ENCODE measurements at places on chromosomes 1 and 21.

GRCh38 chr1:223886516-223886921, 40.8 kb upstream of the TP53BP2 start:
- no peak for DNase-seq

DNA sequence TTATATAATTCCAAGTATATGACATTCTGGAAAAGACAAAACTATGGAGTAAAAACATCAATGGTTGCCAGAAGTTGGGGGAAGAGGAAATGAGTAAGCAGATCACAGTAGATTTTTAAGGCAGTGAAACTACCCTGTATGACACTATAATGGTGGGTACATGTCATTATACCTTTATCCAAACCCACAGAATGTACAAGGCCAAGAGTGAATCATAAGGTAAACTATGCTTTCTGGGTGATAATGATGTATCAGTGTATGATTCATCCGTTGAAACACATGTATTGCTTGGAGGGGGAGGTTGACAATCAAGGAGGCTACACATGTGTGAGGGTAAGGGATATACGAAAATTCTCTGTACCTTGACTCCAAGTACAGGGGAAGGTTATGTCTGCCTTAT, 862.7 kb downstream of the PLA2G4A start:
- DNase-seq, result no peak

DNA sequence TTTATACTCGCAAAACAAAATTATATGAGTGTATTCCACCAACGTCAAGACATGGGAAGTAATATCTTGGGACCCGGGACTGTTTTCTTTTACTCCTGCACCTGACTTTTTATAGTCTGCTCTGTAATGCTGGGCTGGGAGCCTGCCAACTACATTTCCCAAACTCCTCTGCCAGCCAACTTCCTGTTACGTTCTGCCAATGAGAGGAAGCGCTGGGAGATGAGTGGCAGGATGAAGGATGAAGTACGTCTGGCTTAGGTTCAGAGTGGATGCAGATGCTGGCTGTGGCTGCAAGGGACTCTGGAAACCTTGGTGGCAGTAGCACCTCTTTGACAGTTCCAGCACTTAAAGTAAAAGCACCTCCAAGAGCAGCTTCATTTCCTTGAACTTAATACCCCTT, 59.6 kb downstream of the USP24 start:
- no peak for DNase-seq

DNA sequence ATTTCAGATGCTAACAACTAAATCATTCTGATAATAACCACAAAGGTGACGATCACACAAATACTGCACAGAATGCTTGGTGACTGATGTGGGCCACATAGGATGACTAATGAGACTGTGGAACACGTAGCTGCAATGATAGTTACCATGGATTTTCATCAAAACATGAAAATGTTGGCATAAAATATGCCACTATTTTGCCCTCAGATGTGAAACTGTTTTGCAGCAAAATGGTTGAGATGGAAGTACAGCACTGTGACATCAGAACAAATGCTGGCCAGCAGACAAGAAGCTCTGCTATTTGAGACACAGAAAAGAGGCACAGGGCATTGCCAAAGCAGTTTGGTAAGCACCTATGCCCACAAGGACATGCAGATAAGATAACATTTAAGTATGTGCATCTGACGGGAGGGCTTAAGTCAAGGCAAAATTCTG, 83.8 kb downstream of the NIBAN1 start:
- DNase-seq, result no peak

DNA sequence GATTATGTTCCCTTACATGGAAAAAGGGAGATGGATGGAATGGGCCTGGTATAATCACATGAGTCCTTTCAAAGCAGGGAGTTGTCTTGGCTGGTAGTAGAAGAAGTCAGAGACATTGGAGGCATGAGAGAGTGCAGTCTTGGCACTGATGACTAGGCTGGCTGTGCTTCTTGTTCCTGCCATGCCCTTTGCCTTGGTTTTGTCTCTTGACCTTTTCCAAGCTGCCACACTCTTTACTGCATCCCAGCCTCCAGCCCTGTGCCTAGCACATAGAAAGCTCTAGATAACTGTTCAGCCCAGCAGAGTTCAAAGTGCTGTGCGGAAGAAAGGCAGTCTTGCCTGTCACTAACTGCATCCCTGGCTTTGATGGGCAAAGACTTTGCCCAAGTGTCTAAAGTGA, 412.6 kb downstream of the PRDM2 start:
- DNase-seq, result no peak

GRCh38 chr1:39142401-39143060, 62.0 kb upstream of the MACF1 start:
- no peak for DNase-seq

GRCh38 chr1:24540906-24541710, 14.8 kb upstream of the NCMAP start:
- DNase-seq, result no peak

DNA sequence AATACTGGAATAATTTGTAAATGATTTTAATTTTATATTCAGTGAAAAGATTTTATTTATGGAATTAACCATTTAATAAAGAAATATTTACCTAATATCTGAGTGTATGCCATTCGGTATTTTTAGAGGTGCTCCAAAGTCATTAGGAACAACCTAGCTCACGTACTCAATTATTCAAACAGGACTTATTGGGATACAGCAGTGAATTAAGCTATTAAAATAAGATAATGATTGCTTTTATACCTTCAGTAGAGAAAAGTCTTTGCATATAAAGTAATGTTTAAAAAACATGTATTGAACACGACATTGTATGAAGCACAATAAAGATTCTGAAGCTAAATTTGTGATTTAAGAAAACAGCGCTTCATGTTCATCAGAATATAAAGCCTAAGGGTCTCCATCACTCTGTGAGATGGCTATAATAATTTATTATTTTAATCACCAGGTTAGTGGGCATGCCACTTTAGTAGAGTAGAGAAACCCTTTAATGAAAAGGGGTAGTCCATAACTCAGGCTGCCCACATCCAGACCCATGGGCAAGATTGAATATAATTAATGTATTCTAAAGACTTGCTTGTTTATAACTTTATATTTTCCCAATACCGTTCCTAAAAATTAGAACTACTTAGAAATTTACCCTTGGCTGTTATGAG, 3.2 kb downstream of the CCN1 start:
- DNase-seq, result no peak

- no peak for DNase-seq
Observed at GRCh38 chr1:173267453-173267945, 60.4 kb upstream of the TNFSF4 start.

GRCh38 chr1:168637350-168637991, 61.1 kb downstream of the XCL1 start:
- DNase-seq, result no peak

GRCh38 chr1:26099780-26100179, 11.8 kb upstream of the PDIK1L start:
- DNase-seq, result no peak

- DNase-seq, result no peak
Observed at GRCh38 chr1:231206856-231207255, 34.2 kb upstream of the GNPAT start.

GRCh38 chr21:29613021-29613420, 314.3 kb downstream of the BACH1 start:
- DNase-seq, result no peak

- no peak for DNase-seq
Observed at GRCh38 chr1:153649137-153649862, 9.2 kb upstream of the SNAPIN start.

GRCh38 chr1:52967666-52968065, 40.6 kb downstream of the SCP2 start:
- no peak for DNase-seq

DNA sequence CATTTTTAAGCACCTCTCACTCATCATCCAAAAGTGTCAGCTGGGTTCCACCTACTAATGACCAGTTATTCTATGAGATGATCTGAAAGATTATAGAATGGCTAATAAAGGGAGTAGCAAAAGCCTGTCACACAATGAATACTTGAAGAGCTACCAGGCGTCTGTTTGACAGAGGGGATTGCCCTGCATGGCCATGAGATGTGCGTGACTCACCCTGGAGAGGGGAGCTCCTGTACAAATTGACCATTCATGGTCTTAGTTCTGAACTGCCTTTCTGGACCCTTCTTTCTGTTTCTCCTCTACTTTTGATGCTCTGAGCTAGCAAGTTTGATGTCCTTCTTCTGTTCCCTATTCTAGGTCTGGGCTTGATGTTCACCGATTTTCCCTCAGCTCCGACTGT, 85.2 kb upstream of the ABCD3 start:
- no peak for DNase-seq

DNA sequence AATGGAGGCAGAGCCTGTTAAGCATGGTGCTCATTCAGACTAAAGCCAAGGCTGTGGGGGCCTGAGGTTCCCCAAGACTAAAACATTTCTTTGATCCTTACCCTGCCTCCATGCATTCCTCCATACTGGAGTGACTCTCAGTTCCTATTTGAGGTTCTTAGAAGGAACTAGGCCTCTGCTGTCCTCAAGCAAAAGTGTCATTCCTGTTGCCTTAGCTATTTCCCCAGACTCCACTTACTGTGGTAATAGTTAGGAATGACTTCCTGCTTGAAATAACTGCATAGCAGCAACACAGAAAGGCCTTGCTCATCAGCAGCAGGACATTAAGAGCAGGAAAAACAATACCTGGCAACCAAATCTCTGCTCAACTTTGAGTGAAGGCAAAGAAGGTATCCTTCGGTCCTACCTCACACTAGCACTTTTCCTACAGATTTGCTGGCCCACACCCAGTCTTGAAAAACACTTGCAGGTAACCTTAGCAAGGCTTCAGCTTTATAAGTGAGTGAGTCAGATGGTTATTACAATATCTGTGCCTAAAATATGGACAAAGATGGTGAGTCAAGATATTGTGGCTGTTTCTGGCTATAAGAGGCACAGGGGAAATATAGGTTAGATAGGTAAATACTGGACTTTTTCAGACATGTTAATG, 14.8 kb downstream of the LRRC41 start:
- DNase-seq, result no peak
